ENCODE measurements at places on chromosomes 3 and 15. TPM values are rescaled to one million over a fixed set of nuclear protein-coding genes. Genes with fewer than 3 reads are reported as not detected.

PEX11A gene
- total RNA-seq = 4.0 TPM

SCG5 gene
- 10.2 TPM for total RNA-seq

GRCh38 chr15:35674873-35675781 is 129.2 kb upstream of the DPH6 start:
- no peak for DNase-seq
- no peaks in the 10 kb centered on the region for H3K27me3 ChIP-seq
- H3K36me3 ChIP-seq = no peaks in the 10 kb centered on the region
- no peak overlapping the region for H3K4me3 ChIP-seq
- H3K4me1 ChIP-seq = peaks cover 10% of the 10 kb centered on the region
- peak overlapping the region; percentile 11 for H3K27ac ChIP-seq

DNA sequence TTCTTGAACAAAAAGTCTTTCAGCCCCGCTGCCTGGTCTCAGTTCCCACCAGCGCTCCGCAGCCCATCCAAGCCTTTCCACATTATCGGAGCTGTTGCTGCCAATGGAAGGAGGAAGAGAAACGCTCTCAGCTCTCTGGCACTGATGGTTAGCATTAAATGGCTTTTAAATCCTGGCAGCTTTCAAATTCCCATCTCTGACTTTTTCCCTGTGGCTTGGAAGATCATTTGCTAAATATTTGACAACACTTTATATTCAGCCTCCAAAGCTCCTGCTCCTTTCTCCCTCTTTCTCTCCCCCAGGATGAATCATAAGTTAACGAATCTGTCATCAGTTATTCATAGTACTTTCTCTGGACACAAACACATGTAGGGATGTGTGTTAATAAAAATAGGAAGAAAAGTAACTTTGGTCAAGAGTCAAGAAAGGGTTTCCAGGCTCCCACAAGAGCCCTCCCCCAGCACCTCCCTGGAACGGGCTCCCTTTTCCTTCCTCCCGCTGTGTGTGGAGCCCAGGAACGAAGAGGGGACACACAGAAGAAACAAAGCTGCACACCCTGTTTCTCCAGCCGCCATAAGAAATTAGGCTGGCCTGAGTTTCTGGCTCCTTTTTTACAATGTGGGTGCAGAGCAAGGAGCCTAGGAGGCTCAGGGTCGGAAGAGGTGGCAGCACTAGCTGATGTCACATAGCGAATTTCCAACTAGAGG is 47.6 kb upstream of the TSEN2 start:
- DNase-seq = peak; percentile 31
- H3K4me3 ChIP-seq = no peak overlapping the region
- H3K27ac ChIP-seq = no peak overlapping the region
- no peaks in the 10 kb centered on the region for H3K4me1 ChIP-seq

GRCh38 chr3:194875581-194876402 is 190.1 kb downstream of the FAM43A start:
- peaks cover 7% of the 10 kb centered on the region for H3K4me1 ChIP-seq
- H3K4me3 ChIP-seq = no peak overlapping the region
- DNase-seq = peak; percentile 8
- H3K27ac ChIP-seq = no peak overlapping the region
- no peaks in the 10 kb centered on the region for H3K36me3 ChIP-seq
- H3K27me3 ChIP-seq = no peaks in the 10 kb centered on the region

All from endodermal cell (in vitro differentiated cells).